Activated CD8-positive, alpha-beta memory T cell treated with anti-CD3 and anti-CD28 coated beads, Interleukin-2, amount 50 U/mL, for 48 hours (primary cell): ENCODE measurements at places on chromosomes 1 and 21.

DNA sequence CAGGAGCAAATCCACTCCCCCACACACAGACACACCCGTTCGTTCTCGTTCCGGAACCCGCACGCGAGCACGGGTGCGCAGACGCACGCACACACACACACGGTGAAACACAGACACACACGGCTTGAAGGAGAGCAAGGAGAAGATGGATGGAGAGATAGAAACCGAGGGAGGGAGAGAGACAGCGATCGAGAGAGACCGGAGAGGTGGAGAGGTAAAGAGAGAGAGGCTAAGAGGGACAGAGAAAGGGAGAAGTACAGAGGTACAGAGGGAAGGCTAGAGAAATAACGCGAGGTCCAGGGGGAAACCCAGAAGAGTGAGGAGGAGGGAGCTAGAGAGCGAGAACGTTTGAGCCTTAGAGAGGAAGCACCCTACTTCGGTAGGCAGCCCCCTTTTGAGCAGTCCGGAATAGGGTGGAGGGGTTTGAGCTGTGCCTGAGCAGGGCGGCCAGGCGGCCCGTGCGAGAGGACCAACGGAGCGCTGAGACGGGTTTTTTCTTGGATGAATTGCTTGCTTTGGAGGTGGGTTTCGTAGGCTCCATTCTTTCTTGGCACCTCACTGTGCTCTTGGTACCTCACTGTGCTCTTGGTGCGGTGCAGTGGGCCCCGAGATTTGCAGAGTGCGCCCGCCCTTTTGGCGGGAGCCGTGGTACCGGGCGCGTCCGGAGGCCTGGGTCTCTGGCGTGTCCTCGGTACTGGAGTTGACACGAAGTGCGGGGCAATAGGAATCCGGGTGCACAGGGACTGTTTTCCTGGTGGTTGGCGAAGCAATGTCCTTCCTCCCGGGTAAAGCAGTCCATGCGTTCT lies 88.4 kb upstream of the RHOU start:
- DNase-seq: peak; percentile 63

DNA sequence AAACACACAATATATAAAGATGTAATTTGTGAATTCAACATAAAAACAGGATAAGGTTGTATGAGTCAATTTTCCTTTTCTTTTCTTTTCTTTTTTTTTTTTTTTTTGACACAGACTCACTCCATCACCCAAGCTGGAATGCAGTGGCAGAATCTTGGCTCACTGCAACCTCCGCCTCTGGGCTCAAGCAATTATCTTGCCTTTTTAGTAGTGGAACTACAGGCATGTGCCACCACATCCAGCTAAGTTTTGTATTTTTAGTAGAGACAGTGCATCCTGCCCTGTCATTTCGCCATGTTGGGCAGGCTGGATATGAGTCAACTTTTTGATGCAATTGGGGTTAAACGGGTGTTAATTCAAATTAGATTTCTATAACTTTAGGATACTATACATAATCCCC lies 10.3 kb upstream of the SPRR2B start:
- no peak for DNase-seq

DNA sequence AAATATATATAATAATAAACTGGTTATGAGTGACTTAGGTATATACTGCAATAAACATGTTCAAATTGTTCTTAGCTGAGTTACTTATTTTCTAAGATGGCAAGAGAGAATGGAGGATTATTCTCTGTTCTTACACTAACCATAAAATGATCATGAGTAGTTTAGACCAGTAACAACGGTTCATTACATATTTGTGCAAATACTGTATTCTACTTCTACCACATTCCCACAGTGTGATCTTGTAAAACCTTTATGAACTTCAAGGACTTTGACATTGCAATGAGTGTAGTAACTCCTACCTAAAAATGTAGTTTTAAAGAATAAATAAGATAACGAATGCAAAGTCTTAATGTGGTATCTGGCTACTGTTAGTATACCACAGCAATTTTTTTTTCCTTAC lies 353.7 kb upstream of the NCAM2 start:
- DNase-seq: no peak

DNA sequence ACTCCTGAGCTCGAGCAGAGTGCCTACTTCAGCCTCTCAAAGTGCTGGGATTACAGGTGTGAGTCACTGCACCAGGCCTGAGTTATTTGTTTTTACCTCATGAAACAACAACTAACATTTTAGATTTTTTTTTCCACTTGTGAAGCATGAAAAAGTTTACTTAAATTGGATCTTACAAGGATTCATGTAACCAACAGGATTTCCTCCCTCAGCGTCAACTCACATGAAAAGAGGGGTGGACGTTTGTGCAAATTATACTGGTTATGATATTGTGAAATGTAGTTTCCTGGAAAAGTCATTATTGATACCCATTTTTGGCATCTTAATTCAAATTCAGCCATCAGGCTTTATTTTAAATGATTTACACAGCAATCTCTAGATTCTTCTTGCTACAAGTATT lies 6.5 kb downstream of the CNST start:
- no peak for DNase-seq

DNA sequence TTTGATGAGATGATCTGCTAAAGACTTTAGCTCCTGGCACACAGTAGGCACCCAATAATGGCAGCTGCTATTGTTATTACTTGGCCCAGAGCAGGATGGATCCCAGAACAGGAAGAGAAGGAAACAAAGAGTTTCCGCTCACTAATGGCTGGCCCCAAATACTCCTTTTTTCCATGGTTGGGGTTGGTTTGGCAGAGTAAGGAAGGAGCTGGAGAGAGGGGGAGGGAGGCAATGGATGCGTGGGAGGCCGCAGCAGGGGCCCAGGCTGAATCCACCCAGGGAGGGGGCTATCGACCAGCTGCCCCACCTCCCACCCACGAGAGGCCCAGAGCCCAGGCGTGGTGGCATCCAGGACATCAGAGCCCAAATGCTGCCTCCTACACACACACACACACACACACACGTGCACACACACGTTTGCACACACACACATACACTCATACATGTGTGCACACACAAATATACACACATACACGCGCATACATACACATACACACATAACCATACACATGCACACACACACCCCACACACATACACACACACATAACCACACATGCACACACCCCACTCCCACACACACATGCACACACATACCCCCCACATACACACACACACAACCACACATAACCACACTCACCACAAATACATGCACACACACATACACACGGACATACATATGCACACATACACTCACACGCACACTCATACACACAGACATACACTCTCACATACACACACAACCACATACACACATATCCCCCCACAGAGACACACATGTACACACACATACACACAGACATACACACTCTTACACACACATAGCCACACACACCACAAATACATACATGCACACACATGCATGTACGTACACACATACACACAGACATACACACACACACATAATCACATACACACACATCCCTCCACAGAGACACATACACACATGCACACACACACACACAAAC lies 25.2 kb downstream of the C1QB start:
- DNase-seq: no peak

GRCh38 chr1:178594133-178594532 lies 81.2 kb downstream of the TEX35 start:
- no peak for DNase-seq

DNA sequence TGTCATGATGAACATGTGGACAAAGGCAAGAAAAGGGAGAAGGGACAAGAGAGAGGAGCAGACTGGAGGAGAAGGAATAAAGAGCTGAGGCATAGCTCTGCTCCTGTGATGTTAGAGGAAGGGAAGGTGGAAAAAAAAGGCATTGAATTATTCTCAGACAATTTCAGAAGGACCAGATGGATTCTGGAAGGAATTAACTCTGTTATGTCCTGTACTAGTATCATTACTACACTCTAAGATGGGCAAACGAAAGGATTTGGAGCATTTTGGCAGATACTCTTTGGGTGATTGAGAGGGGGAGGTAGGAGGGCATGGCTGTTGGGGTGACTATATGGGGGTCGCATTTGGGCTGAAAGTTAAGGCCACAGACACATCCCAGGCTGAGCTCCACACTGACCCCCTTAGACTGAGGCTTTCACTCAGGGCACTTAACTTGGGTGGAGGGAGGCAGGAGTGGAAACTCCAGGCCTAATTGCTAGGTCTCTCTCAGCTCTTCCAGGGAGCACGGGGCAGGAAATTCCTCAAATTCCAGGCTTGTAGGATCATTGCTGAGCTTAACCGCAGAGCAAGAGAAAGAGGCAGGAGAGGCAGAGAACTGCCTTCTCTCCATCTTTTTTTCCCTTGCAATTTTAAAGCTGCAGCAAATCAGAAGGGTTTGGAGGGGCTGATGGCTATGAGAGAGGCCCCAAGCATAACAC lies 25.9 kb downstream of the KIRREL1 start:
- no peak for DNase-seq

DNA sequence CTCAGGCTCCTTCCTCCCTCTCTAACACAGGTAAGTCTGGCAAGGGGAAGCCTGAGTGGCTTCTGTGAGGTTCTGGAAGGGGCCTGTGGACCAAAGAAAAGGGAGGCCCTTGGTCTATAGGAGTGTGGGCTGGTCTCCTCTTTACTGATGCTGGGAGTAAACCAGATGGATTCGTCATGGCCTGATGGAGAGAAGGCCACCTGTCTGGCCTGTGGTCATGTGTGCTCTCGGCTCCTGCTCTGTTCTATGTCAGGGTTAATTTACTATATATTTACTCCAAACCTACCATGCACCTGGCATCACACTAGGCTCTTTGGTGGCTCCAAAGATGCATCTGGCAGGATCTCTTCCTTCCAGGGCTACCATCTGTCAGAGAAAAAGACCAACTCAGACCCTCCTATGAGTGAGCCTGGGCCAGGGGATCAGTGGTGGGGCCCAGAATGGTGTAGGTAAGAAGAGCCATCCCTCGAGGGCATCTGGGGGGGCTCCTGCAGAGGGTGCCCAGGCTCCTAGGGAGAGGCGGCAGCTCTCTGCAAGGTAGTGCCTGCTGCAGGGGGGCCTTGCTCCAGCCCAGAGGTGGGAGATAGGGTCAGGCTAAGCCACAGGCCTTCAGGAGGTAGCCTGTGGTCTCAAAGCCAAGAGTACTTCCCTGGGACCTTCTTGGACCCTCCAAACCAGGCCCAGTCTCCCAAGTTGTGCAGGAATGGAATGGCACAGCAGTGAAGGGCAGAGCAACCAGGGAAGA lies 68.2 kb upstream of the SELENON start:
- DNase-seq: no peak

- DNase-seq: no peak
Observed at GRCh38 chr1:209048941-209049669, 534.4 kb upstream of the CAMK1G start.

DNA sequence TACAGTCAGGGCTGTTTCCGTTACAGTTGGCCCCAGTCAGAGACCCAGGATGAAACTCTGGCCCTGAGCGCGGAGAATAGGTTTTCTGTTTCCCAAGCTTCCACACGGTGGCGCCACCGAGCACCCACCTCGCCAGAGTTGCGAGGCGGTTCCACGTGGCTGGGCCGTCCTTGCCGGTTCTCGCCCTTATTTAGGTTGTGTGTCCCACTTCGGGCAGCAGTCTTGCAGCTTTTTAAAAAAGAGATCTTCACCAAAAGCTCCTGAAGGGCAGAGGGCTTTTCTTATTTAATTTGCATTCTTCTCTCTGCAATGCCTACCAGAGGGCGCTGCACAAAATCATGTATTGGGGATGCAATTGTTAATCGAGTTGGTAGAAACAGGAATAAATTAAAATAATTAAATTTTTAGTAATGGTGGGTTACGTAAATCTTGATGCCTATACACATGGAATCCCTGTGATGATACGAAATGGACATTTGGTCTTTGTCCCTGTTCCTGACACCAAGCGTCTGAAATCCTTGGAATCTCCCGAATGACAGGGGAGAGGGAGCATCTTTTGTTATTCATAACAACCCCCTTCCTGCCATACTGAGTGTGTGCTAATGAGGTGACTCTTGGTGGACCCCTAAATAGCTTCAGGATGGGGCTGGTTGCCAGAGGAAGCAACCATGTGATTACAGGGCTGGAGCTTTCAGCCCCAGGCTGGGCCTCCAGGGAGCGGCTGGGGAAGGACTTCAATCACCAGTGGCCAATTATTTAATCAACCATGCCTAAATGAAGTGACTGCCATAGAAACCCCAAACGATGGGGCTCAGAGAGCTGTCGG lies 5.6 kb upstream of the S100A7 start:
- peak; percentile 90 for DNase-seq

DNA sequence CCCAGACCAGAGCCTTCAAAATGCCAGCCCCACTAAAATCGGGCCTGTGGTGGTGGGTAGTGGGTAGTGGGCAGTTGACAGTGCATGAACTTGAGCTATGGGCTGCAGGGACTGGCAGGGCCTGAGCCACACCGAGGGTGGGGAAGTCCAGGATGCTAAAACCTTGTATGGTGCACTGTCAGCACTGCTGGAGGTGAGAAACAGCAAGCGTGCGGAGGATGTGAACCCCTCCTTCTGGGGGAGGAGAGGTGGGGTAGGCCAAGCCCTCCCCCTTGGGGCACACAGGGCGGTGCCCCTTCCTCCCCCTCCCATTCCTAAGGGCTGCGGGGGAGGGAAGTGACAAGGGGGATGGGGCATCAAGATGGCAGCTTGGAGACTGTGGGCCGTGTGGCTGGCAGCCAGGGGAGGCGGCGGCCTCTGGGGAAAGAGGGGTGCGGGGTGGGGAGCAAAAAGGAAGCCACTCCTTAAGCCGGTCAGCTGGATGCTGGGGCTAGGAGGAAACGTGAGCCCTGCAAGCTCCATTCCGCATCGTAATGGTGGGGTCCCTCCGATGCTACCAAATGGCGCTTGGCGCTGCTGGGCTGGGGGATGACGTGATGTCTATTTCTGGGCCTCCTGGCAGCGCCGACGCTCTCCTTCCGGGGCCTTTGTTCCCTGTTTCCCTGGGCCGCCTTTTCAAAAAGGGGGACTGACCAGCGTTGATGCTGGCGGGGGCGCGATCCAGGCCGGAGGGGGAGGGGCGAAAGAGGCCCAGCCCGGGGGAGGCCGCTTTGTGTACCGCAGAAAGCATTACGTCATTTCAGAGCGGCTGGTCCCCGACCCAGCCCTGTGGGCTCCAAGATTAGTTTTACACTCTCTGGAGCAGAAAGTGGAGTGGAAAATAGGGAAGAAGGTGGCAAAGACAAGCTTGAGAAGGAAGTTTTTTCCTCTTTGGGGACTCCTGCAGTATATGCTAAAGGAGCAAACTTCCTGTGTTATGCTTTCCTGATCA lies 809 bp downstream of the SYT11 start:
- peak; percentile 82 for DNase-seq

DNA sequence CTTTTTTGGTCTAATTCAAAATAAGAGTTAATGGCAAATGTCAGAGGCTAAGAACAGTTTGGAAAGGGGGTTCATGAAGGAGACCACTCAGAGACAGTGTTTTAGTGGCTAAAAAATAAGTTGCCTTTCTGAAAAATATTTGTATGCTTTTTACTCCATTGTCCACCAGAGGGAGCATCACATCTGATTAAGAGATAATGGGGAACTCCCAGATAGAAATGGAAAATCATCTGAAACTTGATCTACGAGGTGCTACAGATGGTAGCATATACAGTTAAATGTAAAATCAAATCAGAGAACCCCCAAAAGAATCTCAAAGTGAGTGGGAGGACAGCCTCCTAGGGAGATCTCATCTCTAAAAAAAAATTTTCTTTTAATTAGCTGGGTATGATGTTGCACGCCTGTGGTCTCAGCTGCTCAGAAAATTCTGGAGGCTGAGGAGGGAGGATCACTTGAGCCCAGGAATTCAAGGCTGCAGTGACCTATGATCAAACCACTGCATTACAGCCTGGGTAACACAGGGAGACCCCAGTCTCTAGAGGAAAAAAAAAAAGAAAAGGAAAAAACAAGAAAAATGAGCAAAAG lies 9.7 kb downstream of the SMYD3 start:
- no peak for DNase-seq
